ENCODE measurements at places on chromosomes 3 and 15.

DNA sequence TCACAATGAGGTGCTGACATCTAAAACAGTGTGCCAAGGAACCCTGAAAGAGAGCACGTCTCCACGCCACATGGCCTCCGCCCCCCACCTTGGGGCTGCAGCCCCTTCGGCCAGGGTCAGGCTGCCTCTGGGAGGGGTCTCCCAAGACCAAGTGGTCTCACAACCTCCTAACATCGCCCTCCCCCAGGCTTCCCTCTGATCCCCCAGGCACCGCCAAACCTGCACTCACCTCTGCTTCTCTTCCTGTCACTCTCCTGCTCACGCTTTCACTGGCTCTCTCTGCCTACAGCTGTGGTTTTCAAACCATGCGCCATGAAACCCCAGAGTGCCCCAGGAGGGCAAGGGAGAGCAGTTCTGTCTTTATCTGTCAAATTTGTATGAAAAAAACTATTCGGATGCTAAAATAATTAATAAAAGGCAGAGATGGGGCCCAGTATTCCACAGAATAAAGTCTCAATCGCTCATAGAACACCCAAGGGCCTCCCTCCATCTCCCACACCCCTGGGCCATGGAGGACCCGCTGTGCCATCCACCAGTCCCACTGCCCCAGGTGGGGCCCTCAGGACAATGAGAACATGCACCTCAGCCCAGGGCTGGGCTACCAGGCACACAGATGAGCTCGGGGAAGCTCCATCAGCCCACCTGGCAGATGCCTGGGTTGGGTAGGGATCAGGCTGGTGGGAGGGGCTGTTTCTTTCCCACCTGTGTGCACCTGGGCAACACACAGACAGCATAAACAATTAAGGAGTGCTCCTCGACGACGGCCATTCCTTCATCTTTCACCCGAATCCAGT, 21.5 kb downstream of the CYFIP1 start:
- peak; percentile 63 for DNase-seq

- DNase-seq, result no peak
Measured at GRCh38 chr15:53354874-53355273, 404.6 kb downstream of the WDR72 start.

DNA sequence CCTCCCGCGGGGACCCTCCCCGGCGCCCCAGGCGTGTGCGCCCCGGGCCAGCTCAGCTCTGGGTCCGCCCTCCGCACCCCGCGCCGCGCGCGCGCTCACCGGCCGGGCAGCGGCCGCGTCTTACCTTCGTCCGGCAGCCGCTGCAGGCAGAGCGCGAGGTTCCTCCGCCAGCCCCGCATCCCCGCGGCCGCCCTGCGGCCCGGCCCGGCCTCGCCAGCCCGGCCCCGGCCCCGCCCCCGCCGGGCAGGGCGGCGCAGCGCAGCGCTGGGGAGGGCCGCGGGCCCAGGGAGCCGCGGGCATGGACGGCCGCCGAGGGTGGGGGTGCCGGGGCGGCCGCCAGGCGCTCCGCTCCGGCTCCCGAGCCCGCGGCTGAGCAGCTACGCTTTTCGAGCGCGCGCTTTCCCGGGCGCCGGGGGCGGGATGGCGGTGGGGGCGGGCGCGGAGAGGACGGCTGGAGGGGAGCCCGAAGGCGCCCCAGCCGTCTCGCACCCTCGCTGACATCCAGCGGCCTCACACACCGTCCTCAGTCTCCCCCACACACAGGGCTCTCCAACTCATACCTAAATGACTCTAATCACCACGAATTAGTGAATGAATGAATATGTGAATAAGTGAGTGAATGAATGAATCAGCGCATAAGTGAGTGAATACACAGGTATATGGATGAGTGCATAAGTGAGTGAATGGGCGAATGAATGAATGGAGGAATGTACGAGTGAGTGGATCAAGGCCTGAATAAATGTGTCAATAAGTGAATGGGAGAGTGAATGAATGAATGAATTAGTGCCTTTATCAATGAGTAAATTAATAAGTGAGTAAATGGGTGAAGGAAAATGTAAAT, 48.5 kb upstream of the CCDC174 start:
- no peak for DNase-seq

GRCh38 chr3:17190353-17191078, 305.8 kb downstream of the PLCL2 start:
- no peak for DNase-seq

DNA sequence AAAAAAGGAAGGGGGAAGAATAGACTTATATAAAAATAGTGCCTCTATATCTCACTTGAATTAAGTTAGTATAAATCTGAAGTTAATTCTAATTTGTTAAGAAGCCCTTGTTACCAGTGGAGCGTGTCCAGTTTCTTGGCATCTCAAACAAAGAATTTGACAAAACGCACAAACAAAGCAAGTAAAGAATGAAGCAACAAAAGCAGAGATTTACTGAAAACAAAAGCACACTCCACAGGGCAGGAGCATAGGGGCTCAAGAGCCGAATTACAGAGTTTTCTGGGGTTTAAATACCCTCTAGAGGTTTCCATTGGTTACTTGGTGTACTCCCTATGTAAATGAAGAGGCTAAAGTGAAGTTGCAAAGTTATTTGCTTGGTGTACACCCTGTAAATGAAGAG, 34.0 kb upstream of the GK5 start:
- no peak for DNase-seq

DNA sequence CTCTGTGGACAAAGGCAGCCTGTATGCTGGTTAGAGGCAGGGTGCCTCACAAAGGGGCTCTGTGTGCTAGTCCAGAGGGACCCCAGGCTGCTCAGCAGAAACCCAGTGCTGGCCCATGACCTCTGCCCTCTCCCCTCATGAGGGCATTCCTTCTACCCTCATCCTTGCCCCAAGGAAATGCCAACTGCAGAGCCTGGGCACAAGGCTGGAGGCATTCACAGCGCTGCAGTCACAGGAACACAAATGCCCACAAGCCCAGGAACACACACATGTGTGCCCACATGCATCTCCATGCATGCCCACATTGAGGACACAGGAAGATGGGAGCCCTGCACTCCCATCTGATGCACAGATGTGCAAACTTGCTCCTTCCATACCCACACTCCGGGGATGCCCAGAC, 3.8 kb downstream of the INKA1 start:
- no peak for DNase-seq
